Pons (tissue), 1 donor: ENCODE measurements at places on chromosomes 5 and 9.
A peak's percentile ranks its signal among the peaks of the same experiment; 100 is the strongest.

- no peak for DNase-seq
Measured at GRCh38 chr5:159269723-159270122, 6.6 kb downstream of the UBLCP1 start.

GRCh38 chr5:17216974-17217492 is 398 bp upstream of the BASP1 start:
- no peak for DNase-seq

DNA sequence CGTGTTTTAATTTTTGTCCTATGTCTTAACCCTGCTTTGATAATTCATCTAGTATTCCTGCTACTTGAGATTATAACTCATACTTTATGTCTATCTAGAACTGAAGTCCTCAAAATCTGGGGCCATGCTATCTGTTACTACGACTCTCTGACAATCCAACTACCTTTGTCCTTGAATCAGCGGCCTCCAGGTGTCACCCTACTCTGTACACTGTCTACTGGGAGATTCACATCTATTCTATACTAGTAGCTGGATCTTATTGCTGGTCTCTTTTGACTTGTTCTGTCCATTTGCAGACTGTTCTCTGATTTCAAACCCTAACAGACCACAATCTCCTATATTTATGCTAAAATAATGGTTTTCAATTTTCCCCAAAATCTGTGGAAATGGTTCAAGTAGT is 225.5 kb upstream of the ELAVL2 start:
- no peak for DNase-seq

DNA sequence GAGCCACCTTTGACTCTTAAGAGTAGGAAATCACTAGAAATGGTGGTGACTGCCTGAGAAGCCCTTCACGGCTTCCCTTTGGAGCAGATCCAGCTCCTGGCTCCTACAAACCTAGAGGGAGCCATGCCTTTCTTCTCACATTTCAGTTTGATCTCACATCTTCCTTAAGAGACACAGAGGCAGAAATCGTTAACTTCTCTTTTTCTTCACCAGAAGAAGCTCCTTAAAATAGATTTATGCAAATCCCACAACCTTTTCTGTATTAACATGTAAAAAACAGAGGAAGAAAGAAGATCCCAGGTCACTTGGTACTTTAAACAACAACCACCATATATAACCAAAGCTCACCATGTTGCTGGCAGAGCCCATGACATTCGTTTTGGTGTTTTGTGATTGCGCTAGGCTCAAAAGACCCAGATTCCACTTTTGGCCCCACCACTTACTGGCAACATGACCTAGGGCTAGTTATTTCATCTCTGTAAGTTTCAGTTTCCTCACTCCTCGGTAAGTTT is 29.6 kb downstream of the PAX5 start:
- no peak for DNase-seq

DNA sequence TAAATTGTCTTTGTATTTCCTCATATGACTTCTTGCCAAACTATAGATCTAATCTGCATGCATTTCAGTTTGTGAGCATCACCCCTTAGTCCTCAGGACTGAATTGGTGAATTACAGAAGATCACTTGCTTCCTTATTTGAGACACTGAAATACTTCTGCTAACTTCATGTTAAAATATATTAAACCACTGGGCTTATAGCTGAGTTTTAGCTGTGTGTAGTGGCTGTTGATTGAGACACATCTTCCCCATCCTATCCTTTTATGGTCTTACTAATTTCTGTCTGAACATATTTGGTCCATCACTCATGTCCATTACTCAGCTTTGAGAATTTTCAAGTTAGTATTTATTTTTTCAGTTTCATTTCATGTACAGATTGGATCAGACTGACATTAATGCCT is 295.9 kb downstream of the PSAT1 start:
- DNase-seq = no peak

DNA sequence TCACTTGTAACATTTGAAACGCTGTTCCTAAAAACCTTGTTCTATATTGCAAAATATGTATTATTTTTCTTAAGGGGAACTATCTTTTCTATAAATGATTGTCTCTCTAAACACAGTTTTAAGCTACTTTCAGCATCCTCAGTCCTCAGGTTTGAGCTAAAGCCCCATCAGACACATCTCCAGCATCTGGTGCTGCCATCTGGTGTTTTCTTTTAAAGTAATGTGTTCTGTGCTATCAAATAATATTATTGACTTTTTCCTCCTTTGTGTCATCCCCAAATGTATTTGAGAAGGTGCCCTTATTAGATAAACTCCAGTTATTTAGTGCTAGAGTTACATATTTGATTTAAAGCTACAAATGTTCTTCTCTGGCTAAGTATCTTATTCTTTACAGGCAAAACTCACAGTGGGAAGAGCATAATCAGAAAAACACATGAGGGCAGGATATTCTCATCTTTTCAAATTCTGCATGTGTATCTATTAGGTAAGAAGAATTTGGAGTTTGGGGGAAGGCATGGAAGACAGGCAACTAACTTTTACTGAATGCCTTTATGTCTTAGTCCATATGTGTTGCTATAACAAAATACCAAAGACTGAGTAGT is 27.5 kb downstream of the ZNF474 start:
- peak; percentile 53 for DNase-seq

DNA sequence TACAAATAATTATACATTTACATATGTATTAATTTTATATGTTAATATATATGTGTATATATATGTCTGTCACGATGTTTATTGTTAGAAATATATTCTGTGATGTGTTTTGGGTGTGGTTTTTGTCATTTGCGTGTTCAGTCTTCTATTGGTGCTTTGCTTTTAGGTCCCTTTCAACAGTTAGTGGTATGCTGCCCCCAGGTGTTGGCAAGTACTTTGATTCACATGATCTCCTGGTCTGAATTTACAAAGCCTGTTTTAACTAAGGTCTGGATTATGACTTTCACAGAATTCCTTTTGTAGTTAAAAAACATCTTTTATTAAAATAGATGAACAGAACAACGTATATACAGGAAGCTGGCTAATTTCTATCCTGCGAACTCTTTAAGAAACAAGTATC is 271.5 kb downstream of the CCDC171 start:
- no peak for DNase-seq

DNA sequence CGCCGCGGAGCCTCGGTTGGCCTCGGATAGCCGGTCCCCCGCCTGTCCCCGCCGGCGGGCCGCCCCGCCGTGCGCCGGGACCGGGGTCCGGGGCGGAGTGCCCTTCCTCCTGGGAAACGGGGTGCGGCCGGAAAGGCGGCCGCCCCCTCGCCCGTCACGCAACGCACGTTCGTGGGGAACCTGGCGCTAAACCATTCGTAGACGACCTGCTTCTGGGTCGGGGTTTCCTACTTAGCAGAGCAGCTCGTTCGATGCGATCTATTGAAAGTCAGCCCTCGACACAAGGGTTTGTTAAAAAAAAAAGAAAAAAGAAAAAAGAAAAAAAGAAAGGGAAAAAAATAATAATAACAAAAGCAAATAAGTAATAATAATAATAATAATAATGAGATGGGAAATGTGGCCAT is 112.8 kb downstream of the GCNT1 start:
- no peak for DNase-seq

- peak; percentile 67 for DNase-seq
Measured at GRCh38 chr9:78821126-78821822, 524.3 kb downstream of the PSAT1 start.

GRCh38 chr9:12997009-12997408 is 222.2 kb downstream of the LURAP1L start:
- no peak for DNase-seq

GRCh38 chr5:147644460-147644859 is 134.6 kb upstream of the DPYSL3 start:
- DNase-seq = no peak

DNA sequence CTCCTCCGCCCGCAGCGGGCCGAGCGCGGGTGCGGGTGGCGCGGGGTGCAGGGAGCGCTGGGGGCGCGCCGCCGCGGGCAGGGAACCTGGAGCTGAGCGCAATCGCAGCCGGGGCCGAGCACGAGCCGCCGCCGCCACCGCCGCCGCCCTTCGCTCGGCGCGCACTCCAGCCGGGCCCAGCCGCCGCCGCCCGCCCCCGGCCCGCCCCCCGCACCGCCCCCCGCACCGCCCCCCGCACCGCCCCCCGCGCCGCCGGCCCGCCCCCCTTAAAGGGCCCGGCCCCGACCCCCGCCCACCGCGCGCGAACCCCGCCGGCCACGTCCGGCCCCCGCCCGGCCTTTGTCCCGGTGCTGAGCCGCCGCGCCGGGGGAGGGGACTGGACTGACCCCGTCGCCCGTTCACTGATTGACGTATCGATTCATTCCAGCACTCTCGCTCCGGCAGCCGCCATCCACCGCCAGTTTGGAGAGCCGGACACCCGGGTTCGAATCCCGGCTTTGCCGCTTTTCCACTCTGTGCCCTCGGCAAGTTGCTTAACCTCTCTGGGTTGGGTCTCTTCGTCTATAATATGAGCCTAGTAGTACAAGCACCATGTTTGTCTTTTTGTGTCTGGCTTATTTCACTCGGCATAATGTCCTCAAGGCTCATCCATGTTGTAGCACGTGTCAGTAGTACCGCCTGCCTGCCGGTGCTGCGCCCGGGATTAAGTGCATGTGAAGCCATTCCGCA is at the start of gene SH3PXD2B:
SH3PXD2B (minus strand) TSS at position 168 of the 729 bp plus-strand sequence. CDS start 173 bp downstream, outside the sequence.
- DNase-seq = no peak

DNA sequence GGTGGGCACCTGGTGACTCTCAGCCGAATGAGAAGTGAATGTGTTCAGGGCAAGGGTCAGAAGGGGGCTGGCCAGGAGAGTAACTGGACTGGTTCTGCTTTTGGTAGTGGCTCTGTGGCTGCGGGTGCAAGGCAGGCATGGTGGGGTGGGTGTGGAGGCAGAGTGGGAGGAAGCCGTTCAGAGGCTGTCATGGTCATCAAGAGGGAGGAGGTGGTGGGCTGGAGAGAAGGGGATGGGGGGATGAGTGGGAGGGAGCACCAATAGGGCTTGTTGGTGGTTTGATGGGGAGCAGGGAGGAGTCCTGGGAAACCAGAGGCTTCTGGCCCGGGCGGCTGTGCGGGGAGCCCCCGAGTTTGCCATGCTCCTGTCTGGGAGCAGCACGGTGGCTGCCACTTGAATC is 13.3 kb downstream of the FAM163B start:
- DNase-seq = no peak

DNA sequence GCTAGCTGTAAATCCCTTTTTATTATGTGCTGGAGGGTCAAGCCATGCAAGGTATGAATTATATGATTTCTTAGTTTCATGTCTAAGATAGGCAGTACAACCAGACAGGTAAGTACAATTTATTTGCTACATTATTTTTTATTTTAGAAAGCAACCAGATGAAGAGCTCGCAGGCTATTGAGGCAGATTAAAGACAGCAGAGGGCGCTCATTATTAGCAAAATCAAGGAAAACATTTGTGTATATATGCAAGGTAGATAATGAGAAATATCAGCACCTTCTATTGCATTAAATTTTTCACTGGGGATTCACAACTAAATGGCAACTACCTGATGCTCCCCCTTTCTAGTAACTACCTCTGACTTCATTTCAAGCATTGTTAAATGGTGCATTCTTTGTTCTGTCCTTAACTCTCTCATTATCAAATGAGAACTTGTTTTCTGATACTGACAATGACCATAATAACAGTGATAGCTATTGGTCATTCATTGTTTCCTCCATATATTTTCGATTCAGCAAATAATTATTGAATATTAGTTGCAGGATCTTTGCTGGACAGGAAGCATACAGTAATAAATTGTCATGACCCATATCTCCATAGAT is 8.6 kb downstream of the SCGB3A2 start:
- peak; percentile 53 for DNase-seq

DNA sequence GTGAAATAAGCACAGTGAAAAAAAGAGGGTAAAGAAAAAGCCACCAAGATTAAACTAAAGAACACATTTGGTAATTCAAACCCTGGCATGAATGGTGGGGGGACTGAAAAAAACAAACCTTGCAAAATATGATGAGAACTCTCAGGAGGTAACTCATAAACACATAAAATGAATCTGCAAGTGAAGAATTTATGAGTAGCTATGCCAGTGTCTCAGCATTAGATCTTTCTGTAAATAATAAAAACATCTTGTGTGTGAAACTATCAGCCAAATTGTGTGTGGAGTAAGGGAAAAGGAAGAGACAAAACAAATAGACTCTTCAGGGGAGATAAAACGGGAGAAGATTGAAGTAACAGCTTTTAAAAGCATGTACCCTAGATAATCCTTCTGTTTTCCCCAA is 129.6 kb upstream of the SPEF2 start:
- DNase-seq = no peak

- no peak for DNase-seq
Measured at GRCh38 chr5:160272264-160272663, 40.1 kb downstream of the CCNJL start.

DNA sequence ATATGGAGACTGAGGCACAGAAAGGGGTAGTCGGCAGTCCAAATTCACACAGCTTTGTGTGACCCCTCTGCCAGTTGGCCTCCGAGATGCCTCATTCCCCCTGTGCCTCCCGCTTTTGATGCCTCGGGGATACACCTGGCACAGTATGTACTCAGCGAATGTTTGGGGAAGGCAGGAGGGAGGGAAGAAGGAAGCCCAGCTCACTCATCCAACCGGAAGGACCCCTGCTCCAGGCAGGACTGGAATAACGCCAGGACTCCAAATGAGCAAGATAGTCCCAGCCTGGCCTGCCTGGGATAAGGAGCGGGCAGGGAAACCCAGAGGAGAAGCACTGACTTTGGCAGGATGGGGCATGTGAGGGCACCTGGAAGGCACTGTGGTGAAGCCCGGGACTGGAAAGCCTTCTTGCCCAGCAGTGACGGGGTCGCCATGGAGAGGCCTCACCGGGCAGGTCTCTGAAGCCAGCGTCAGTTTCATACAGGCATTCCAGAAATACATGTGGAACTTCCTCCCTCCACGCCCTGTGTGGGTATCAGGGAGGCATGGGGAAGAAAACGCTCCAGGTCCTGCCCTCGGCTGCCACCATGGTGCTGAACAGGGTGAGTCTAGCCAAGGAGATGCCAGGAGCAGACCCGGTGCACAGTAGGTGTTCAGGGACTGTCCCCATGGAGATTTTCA is 20.3 kb downstream of the LMX1B start:
- DNase-seq = no peak
